ENCODE measurements at places on chromosomes 3 and 15. TPM values are rescaled to one million over a fixed set of nuclear protein-coding genes. Genes with fewer than 3 reads are reported as not detected.

DNA sequence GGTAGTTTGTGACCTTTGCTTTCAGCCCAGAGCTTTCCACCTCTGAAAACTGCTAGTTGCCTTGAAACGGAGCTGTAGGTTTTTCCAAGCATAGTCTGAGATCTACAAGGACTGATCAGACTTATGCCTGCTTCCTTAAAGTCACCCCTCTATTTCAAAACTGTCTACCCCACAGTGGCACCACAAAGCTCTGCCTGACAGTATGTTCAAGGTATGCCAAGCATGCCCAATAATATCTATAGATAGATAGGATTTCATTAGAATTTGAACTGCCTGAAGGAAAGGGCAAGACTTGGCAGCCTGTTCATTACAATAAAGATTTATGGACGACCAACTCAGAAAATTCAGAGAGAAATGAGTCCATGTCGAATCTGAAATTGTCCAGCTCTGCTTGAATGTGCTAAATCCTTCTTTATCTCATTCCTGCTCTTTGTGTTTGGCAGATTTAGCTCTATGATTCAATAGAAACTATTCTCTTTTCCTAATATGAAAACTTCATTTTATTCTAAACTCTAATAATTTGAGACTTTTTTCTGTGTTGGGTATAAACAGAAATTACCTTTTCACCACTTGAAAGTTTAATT, 227.6 kb upstream of the TBC1D5 start:
- H3K36me3 ChIP-seq = no peaks in the 10 kb centered on the region
- no peak overlapping the region for H3K27ac ChIP-seq
- peaks cover 31% of the 10 kb centered on the region for H3K4me1 ChIP-seq
- DNase-seq = no peak

- peak overlapping the region; percentile 37 for H3K27ac ChIP-seq
- DNase-seq = no peak
- H3K36me3 ChIP-seq = peaks cover 13% of the 10 kb centered on the region
- H3K27me3 ChIP-seq = peaks cover 84% of the 10 kb centered on the region
Measured at GRCh38 chr3:43996379-43997301, 245.0 kb upstream of the TOPAZ1 start.

- H3K4me1 ChIP-seq = peaks cover 4% of the 10 kb centered on the region
- H3K36me3 ChIP-seq = no peaks in the 10 kb centered on the region
- no peak for DNase-seq
- no peak overlapping the region for H3K27ac ChIP-seq
- H3K27me3 ChIP-seq = no peaks in the 10 kb centered on the region
Measured at GRCh38 chr3:102092617-102093466, 243.5 kb downstream of the NFKBIZ start.

The ZIC1 gene
- total RNA-seq = 0.77 TPM

The RTP1 gene
- total RNA-seq = not detected

GRCh38 chr3:127487196-127487595, 103.3 kb downstream of the TPRA1 start:
- H3K4me3 ChIP-seq = no peak overlapping the region
- DNase-seq = no peak
- H3K4me1 ChIP-seq = no peaks in the 10 kb centered on the region
- no peak overlapping the region for H3K27ac ChIP-seq

The C3orf70 gene
- total RNA-seq = 5.8 TPM

The TGM4 gene
- not detected for total RNA-seq

- H3K27me3 ChIP-seq = no peaks in the 10 kb centered on the region
- H3K4me1 ChIP-seq = peaks cover 2% of the 10 kb centered on the region
- no peak overlapping the region for H3K4me3 ChIP-seq
- peaks cover 3% of the 10 kb centered on the region for H3K36me3 ChIP-seq
- no peak overlapping the region for H3K27ac ChIP-seq
Measured at GRCh38 chr3:12988728-12989454, 84.3 kb downstream of the IQSEC1 start.

DNA sequence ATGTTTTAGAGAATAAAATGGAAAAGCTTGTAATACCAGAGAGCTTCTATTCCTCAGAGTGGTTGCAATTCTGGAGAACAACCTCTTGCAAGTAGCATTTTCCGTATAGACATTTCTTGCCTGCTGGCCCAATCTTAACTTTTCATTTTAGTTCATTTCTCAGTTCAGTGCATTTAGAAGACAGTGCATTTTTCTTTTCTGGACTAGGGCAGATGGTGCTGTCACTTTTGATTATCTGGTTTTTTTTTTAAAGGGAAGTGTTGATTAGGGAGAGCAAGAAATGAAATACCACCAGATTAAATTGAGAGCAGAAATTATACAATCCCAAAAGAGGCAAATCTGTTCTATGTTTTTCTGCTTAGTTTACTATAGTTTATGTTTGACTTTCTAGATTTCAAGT, 172.7 kb downstream of the GHSR start:
- H3K27me3 ChIP-seq = no peaks in the 10 kb centered on the region
- no peak for DNase-seq
- peak overlapping the region; percentile 38 for H3K27ac ChIP-seq
- peaks cover 6% of the 10 kb centered on the region for H3K4me1 ChIP-seq

The MYZAP gene
- 11.5 TPM for total RNA-seq

The RBM5 gene
- total RNA-seq = 322 TPM

The ZNF197 gene
- 34.5 TPM for total RNA-seq

DNA sequence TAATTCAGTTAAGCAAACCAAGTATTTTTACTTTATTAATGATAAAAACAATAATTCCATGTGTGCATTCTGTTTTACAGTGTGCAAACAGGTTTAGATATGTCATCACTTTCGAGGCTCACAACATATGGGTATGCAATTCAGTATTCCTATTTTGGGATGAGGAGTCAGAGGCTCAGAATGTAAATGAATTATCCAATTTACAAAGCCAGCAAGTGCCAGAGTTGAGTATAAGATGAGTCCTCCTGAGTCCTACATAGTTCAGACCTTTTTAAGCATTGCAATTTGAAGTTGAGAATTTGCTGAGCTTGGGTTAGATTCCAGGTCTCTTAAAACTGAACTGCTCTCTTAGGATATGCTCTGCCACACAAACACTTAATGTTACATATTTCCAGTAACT, 424.2 kb upstream of the ROBO2 start:
- DNase-seq = no peak
- no peak overlapping the region for H3K27ac ChIP-seq
- no peaks in the 10 kb centered on the region for H3K4me1 ChIP-seq
- H3K36me3 ChIP-seq = no peaks in the 10 kb centered on the region

DNA sequence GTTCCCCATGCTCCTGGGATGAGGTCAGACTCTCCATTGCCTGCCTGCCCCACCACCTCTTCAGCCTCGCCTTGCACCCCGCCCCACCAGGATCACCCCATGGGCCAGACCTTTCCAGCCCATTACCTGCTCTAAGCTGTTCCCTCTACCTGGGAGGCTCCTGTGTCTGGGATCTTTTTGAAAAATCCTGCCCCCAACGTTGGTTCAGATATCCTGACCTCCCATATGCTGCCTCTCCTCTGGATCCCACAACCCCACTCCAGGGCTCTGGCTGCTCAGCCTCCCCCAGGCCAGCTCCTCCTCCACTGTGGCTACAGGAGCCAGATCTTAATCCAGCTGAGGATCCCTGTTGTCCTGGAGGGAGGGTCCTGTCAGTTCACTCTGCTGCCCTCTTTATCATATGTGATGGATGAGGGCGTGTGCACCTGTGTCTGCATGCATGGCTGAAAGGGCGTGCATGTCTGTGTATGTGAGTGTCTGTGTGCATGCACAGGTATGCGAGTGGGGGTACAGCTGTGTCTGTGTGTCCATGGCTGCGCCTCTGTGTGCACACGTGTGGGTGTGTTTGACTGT, 21.7 kb upstream of the ALAS1 start:
- peaks cover 13% of the 10 kb centered on the region for H3K4me1 ChIP-seq
- H3K27me3 ChIP-seq = no peaks in the 10 kb centered on the region
- no peaks in the 10 kb centered on the region for H3K36me3 ChIP-seq
- H3K4me3 ChIP-seq = no peak overlapping the region
- DNase-seq = no peak
- no peak overlapping the region for H3K27ac ChIP-seq

The EPHA3 gene
- 0.17 TPM for total RNA-seq

DNA sequence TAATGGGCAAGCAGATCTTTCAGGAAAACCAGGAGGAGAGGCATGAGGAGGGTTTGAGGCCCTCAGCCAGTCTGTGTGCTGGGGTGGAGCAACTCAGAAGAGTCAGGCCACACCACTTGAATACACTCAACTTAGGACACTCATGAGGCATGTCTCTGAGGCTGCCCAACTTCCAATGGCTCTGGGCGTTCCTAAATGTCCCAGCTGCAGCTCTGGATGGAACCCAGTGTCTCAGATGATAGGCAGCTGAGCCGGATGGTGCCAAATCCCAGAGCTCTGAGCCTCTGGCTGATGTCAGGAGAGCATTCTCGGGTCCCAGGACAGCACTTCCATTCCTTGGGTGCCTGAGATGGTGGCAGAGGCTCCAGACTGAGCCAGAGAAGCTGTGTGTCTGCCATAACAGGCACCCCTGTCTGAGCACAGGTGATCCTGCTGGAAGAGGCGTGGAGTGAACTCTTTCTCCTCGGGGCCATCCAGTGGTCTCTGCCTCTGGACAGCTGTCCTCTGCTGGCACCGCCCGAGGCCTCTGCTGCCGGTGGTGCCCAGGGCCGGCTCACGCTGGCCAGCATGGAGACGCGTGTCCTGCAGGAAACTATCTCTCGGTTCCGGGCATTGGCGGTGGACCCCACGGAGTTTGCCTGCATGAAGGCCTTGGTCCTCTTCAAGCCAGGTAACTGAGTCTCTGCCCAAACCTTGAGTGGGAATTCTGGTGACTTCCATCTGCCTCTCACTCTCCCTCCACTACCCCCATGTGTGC, 2.8 kb downstream of the NR2E3 start:
- H3K36me3 ChIP-seq = no peaks in the 10 kb centered on the region
- no peak for DNase-seq
- no peak overlapping the region for H3K4me3 ChIP-seq
- no peaks in the 10 kb centered on the region for H3K4me1 ChIP-seq

- H3K27ac ChIP-seq = peak overlapping the region; percentile 18
- peaks cover 14% of the 10 kb centered on the region for H3K27me3 ChIP-seq
- no peaks in the 10 kb centered on the region for H3K4me1 ChIP-seq
- DNase-seq = no peak
- H3K36me3 ChIP-seq = no peaks in the 10 kb centered on the region
- H3K4me3 ChIP-seq = no peak overlapping the region
Measured at GRCh38 chr15:88241060-88241459, 15.5 kb downstream of the NTRK3 start.

The CPLX3 gene
- not detected for total RNA-seq

DNA sequence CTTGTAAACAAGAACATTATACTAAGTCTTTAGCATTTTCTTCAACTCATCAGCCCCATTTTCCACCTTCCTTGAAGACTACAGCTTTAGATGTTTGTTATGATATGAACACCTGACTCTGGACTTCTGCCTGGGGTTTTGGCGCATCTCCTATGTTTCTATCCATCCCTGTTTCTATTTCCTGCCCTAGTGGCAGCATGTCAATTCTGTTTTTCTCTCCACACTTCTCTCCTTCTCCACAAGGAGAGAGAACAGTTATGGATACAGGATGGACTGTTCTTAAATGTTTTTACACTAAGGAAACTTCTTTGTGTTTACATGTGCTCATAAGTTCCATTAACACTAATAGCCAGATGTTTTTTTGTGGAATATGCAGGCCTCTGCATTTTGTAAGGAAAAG, 423.3 kb upstream of the IL12A start:
- no peak overlapping the region for H3K27ac ChIP-seq
- H3K36me3 ChIP-seq = no peaks in the 10 kb centered on the region
- peaks cover 3% of the 10 kb centered on the region for H3K27me3 ChIP-seq
- no peak for DNase-seq

DNA sequence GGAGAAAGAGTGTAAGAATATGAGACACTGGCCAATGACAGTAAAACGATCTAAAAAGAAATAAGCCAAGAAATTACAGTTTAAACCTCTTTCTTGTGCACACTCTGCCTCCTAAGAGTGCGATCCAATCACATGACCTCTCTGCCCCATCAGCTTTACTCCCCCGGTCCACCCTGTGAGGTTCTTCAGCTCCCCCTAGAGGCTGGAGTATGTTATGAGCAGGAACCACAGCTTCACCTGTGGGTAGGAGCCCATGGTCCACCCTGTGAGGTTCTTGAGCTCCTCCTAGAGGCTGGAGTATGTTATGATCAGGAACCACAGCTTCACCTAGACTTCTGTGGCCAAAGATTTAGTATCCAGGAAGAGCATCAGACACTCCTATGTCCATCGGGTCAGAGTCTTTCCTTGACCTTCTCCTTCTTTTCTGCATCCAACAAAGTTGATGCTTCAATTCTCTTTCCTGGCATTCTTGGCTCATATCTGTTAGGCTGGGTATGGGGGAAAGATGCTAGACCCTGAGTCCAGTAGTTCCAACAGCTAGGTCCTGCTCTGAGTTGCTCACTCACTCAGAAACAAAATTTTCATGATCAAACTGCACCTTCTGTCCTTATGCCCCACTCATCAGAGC, 164.0 kb downstream of the MINAR1 start:
- H3K27ac ChIP-seq = no peak overlapping the region
- H3K4me3 ChIP-seq = no peak overlapping the region
- H3K4me1 ChIP-seq = no peaks in the 10 kb centered on the region
- peak; percentile 37 for DNase-seq

DNA sequence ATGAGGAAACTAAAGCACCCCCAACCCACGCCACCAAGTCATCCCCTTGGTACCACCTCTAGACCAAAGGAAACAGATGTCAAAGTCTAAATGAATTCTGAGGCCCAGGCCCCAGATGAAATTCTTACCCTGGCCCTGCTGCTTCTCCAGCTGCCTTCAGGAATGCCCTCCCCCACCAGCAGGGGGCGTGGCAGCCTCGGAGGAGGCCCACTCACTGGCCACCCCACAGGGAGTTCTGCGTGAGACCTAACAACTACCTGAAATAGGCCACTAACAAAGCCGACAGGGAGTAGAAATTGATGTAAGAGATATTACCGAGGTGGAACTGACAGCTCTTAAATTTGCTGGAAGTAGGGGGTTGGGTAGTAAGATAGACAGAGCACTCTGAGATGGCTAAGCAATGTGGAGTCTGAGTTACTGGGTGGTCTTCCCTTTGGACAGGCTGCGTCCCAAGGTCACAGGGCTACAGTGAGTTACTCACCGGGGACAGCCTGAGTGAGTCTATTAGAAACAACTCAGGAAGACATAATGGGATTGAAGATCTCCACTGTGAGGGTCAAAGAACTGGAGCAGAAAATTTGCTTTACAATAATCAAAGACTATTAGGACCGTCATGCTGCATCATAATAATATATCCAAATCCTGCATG, 240.7 kb downstream of the SHOX2 start:
- H3K4me1 ChIP-seq = peaks cover 1% of the 10 kb centered on the region
- peak; percentile 19 for DNase-seq
- no peaks in the 10 kb centered on the region for H3K36me3 ChIP-seq
- no peak overlapping the region for H3K4me3 ChIP-seq
- no peak overlapping the region for H3K27ac ChIP-seq
- peaks cover 4% of the 10 kb centered on the region for H3K27me3 ChIP-seq

DNA sequence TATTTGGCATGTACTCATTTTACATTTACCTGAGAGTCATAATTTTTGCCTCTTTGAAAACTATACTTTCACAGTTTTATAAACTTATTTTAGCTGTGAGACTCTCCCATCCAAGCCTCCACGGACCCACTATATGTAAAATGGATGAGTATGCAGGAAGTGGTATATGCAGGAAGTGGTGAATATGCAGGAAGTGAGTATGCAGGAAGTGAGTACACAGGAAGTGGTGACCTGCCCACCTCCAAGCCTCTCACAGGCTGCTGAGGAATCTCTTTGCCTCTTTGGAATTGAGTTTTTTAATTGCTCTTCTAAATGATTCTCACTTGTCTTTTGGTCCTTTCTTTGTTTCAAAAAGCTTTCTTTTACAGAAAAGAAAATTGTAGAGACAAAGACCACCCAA, 85.2 kb downstream of the KBTBD8 start:
- no peaks in the 10 kb centered on the region for H3K27me3 ChIP-seq
- H3K27ac ChIP-seq = no peak overlapping the region
- H3K36me3 ChIP-seq = peaks cover 2% of the 10 kb centered on the region
- H3K4me1 ChIP-seq = no peaks in the 10 kb centered on the region

Data from progenitor cell of endocrine pancreas (in vitro differentiated cells).